Astrocyte (in vitro differentiated cells and primary cell): ENCODE measurements at places on chromosomes 4 and X. TPM values are rescaled to one million over a fixed set of nuclear protein-coding genes. Genes with fewer than 3 reads are reported as not detected.
A peak's percentile ranks its signal among the peaks of the same experiment; 100 is the strongest.

DNA sequence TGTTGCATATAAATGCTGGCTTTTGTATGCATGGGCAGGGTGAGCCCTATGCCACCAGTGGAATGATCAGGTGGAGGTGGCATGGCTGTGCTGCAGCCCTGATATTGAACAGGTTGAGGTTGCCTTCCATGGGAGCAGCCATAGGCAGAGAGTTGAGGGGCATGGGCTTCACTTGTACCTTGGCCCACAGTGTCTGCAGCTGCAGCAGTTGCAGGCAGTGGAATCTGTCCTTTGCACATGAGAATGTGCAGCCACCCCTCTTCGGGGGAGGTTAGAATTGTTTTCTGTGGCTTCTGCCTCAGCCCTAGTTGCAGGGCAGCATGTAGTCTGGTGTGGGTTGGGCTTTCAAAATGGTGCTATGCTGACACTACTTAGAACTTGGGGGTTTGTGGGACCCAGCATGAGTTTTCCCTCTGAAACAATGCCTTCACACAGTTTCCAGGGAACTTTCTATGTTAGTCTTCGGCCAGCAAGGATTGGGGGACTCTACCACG, 25.4 kb upstream of the VSIG1 start:
- H3K4me3 ChIP-seq = no peak overlapping the region
- H3K27me3 ChIP-seq = no peaks in the 10 kb centered on the region
- no peaks in the 10 kb centered on the region for H3K4me1 ChIP-seq

DNA sequence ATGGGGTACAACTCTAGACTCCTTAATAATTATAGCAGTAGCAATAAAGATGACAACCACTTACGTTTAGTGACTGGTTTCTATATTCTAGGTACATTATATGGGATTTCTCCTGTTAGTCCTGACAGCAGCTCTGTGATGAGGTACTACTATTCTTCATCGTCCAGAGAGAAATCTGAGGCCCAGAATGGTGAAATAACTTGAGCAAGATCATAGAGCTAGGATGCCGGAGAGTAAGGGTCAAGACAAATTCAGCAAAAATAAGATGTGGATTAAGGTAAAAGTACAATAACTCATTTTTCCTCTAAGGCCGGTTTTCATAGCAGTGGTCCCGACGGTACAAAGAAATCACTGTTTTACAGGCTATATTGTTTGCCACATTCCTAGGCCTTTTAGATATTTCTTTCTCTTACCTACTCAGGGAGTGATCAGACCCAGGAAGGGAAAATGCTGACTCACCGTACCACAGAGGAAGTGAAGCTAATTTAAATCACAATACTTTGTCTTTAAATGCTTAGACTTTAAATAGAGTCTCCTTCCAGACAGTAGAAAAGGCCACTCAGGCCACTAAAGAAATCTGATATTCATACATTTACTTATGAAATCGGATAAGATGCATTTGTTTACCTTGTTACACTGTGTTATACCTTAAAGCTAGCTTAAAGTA, 2023.0 kb upstream of the AGA start:
- H3K4me3 ChIP-seq = no peak overlapping the region
- peaks cover 5% of the 10 kb centered on the region for H3K4me1 ChIP-seq
- H3K27me3 ChIP-seq = no peaks in the 10 kb centered on the region
- H3K36me3 ChIP-seq = no peaks in the 10 kb centered on the region
- peak; percentile 72 for DNase-seq

- no peaks in the 10 kb centered on the region for H3K27me3 ChIP-seq
- H3K27ac ChIP-seq = no peak overlapping the region
- no peak overlapping the region for H3K4me3 ChIP-seq
- H3K4me1 ChIP-seq = no peaks in the 10 kb centered on the region
- no peaks in the 10 kb centered on the region for H3K36me3 ChIP-seq
- DNase-seq = no peak
Observed at GRCh38 chr4:7705062-7705461, 234.6 kb downstream of the AFAP1 start.

DNA sequence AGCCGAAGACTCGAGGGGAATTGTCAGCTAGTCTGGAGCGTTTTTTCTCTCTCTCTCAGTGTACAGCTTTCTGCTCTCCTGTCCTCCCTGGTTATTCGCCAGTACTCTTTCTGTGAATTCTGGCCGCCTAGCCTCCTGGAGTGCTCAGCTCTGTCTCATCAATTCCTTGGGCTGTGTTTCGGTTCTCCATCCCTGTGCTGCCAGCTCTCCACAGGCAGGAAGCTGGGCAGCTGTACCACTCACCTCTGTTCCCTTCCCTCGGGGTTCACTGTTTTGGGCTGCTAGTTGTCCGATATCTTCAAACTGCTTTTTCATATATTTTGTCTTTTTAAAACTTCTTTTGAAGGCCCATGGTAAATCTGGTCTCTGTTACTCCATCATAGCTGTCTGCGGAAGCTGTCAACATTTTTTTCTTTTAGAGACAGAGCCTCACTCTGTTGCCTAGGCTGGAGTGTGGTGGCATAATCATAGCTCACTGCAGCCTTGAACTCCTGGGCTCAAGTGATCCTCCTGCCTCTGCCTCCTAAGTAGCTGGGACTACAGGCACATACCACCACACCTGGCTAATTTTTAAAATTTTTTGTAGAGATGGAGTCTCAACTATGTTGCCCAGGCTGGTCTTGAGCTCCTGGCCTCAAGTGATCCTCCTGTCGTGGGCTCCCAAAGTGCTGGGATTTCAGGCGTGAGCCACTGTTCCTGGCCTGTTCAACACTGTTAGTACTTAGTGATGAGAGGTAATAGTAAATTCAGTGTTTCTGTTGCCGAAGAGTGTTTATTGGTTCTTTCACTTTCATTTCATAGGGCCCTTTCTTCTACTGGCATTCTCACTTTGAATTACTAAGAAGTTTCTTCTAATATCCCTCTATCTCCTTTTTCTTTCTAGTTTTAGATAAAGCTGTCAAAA, 18.6 kb downstream of the ZCCHC4 start:
- H3K36me3 ChIP-seq = no peaks in the 10 kb centered on the region
- DNase-seq = no peak
- no peaks in the 10 kb centered on the region for H3K4me1 ChIP-seq
- H3K27ac ChIP-seq = no peak overlapping the region
- H3K4me3 ChIP-seq = no peak overlapping the region
- no peaks in the 10 kb centered on the region for H3K27me3 ChIP-seq

GRCh38 chr4:51958199-51958968, 61.8 kb downstream of the LRRC66 start:
- H3K4me3 ChIP-seq = no peak overlapping the region
- no peaks in the 10 kb centered on the region for H3K27me3 ChIP-seq
- DNase-seq = no peak

- H3K4me1 ChIP-seq = no peaks in the 10 kb centered on the region
- no peaks in the 10 kb centered on the region for H3K27me3 ChIP-seq
- H3K4me3 ChIP-seq = no peak overlapping the region
- no peaks in the 10 kb centered on the region for H3K36me3 ChIP-seq
- no peak overlapping the region for H3K27ac ChIP-seq
- no peak for DNase-seq
Observed at GRCh38 chr4:142683503-142683902, 162.6 kb downstream of the INPP4B start.

GRCh38 chrX:24203072-24203808, 53.7 kb downstream of the ZFX start:
- no peak overlapping the region for H3K27ac ChIP-seq
- no peak for DNase-seq
- no peaks in the 10 kb centered on the region for H3K27me3 ChIP-seq
- H3K4me3 ChIP-seq = no peak overlapping the region

GRCh38 chr4:104811727-104812126, 317.0 kb upstream of the CXXC4 start:
- no peaks in the 10 kb centered on the region for H3K36me3 ChIP-seq
- no peak overlapping the region for H3K4me3 ChIP-seq
- no peak overlapping the region for H3K27ac ChIP-seq

The MTNR1A gene
- 0.22 and 0.34 TPM in 2 replicates for total RNA-seq

The RTL3 gene
- 0.95 and 1.7 TPM in 2 replicates for total RNA-seq

The NUP62CL gene
- total RNA-seq = 0.52 TPM in 1 of 2 replicates, not detected in the other
